ENCODE measurements at places on chromosomes 2 and 18. TPM values are rescaled to one million over a fixed set of nuclear protein-coding genes. Genes with fewer than 3 reads are reported as not detected.

SCYGR1 gene
- total RNA-seq, result not detected

ZAP70 gene
- not detected for total RNA-seq

PRSS56 gene
- total RNA-seq, result 0.20 TPM

IL36RN gene
- total RNA-seq, result 0.13 TPM

NT5DC4 gene
- not detected for total RNA-seq

GREB1L gene
- total RNA-seq, result 1.6 TPM

FBXO48 gene
- 0.45 TPM for total RNA-seq

RESP18 gene
- total RNA-seq, result not detected

CDC42EP3 gene
- total RNA-seq, result 68.2 TPM

SLC19A3 gene
- total RNA-seq, result 2.9 TPM

SPATA3 gene
- not detected for total RNA-seq

RNF152 gene
- not detected for total RNA-seq
